ENCODE measurements at places on chromosomes 16 and 17.

- DNase-seq, result no peak
Observed at GRCh38 chr16:56345406-56346050, 79.8 kb downstream of the AMFR start.

GRCh38 chr17:5225668-5226457 lies 8.8 kb downstream of the SCIMP start:
- no peak for DNase-seq

GRCh38 chr17:62822080-62822904 lies 14.2 kb upstream of the MARCHF10 start:
- no peak for DNase-seq

DNA sequence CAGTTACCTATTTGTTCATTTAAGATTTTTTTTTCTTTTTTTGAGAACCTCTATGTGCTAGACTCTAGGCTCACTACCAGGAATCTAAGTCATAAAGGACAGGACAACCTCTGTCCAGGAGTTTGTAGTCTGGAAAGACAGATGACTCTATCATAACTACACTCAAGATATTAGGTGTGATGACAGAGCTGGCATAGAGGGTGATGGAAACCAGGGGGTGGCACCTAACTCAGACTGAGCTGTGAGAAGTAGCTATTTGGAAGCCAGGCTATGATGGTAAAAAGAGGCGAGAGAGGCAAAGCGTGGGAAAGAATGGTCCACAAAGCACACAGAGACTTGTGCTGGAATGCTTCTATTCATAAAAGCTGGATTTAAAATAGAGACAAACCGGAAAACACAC lies 372.3 kb downstream of the SEC14L1 start:
- DNase-seq, result no peak

GRCh38 chr16:26889740-26890139 lies 177.0 kb upstream of the C16orf82 start:
- peak; percentile 8 for DNase-seq

DNA sequence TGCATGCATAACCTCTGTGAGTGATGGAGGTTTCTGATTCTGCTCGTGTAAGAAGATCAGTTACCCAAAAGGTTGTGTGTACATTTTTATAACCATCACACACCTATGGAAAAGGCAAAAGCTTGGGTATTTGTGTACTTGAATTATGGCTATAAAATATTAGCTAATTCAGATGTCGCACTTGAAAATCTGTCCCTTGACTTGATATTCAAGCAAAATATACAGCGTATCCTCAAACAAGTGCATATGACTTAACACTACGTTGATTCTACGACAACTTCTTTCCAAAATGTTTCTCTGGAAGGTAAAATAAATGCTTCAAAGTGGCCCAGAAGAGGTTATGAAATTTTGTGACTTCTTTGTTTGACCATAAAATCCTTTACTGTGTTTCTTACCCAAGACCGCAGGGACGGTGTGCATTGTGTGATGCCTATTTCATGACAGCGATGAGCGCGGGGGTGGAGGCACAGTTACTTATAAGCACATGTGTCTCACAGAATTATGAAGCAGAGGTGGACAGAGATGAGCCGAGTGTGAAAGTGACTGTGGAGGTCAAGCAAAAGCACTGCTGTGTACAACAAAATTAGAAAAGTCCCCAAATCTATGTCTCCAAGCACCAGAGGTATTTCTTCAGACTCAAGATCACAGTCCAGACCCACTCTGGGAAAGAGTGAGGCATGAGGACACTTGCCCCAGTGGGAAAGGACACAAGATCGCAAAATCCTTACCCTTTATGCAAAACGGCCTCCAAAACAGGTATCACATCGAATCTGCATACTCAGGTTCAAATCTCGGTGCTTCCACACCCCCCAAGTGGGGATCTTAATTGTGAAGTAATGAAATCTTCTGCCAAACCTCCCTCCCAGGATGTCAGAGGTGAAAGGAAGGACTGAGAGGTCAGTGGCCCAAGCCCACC lies 4.1 kb upstream of the HOXB9 start:
- no peak for DNase-seq

DNA sequence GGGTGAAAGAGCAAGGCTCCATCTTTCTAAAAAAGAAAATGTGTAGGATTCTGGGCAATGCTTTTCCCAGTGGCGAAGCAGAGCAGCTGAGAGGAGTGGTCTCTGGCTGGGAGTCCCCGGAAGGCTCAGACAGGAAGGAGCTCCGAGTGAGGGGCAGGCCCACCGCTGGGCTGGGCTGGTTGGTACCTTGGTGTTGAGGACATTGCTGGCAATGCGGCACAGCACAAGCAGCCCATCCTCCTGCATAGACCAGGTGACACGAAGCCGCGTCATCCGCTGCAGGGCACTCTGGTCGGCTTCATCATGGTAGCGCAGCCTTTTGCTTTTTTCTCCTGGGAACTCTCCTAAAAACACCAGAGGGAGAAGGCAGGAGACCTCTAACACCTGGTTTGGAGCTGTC lies 63.9 kb downstream of the GTF3C1 start:
- no peak for DNase-seq

GRCh38 chr17:9924735-9925191 lies 19.7 kb upstream of the RCVRN start:
- peak; percentile 48 for DNase-seq

- DNase-seq, result no peak
Observed at GRCh38 chr16:84914273-84914672, 94.5 kb downstream of the CRISPLD2 start.

GRCh38 chr16:72945611-72946010 lies 102.3 kb downstream of the ZFHX3 start:
- no peak for DNase-seq

- DNase-seq, result no peak
Observed at GRCh38 chr17:76922967-76923366, 54.8 kb downstream of the MGAT5B start.

DNA sequence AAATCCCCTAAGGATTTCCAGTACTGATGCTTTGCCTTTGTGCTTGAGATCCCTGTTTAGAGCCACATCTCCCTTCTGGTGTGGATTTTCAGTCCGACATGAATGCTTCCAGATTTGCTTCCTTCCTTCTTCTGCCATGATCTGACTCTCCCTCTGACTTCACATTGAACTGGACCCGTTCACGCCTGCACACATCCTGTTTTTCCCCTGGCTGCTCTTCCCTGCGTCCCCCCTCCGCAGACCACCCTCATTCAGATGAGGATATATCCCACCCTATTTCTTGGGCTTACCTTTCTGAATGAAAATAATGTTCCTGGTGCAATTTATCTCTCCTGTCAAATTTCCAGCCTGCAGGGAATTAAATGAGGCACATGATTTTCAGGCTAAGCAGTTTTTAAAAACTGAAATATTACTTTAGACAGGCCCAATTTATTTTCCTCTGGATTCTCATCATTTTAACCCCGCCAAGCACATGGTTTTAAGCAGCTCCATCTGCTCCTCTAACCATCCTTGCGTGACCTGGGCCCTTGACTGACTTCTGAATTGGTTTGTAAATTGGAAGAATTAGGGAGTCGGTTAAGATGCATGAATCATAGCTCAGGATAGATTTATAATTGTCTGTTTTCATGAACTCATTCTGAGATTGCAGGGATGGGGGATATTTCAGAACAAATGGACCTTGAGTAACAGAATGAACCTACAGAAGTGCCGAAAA lies 59.2 kb downstream of the BMERB1 start:
- DNase-seq, result no peak

DNA sequence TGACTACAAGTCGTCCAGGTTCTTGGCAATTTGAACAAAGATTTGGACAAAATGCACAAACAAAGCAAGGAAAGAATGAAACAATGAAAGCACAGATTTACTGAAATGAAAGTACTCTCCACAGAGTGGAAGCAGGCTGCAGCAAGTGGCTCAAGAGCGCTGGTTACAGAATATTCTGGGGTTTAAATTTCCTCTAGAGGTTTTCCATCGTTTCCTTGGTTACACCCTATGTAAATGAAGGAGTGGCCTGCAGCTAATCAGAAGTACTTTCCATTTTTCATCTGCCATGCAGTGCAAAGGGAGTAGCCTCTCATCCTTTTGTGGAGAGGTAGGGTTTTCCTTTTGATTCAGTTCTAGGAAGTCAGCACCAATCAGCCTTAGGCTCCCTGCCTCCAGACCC lies 11.8 kb downstream of the STXBP4 start:
- DNase-seq, result no peak

DNA sequence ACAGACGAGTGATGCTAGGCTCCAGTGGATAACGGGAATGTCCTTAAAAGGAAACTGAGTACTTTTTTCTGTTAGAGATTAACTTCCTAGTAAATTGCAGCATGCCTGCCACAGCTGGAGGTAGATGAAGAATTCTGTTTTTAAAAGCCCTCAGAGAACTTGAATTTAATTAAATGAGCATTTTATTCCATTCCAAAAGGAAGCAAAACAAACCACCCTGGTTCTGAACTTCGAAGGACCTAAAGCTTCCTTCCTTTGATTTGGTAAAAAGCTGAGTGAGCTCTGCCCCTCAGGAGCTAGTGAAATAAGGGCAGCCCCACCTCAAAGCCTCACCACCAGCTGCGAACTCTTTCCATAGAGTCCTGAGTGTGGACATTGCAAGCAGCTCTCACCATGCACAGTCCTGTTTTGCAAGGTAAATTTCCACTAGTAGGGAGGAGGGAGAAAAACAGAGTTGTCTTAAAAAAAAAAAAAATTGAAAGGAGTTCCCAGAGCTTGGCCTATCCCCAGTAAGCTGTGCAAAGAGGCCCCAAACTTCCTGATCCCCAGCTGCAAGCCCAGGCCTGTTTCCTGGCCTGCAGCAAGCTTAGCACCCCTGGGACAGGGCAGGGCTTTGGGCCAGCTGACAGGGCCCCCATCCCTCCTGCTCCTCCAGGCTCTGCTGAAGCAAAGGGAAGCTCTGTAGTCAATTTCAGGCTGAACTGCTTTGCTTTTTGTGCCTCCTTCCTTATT lies 11.2 kb downstream of the CHD9NB start:
- peak; percentile 77 for DNase-seq

Measured in fibroblast of the conjunctiva (primary cell).